ENCODE measurements at places on chromosomes 12 and 14.

GRCh38 chr14:77000340-77001270 is 27.9 kb downstream of the IRF2BPL start:
- no peak for DNase-seq

DNA sequence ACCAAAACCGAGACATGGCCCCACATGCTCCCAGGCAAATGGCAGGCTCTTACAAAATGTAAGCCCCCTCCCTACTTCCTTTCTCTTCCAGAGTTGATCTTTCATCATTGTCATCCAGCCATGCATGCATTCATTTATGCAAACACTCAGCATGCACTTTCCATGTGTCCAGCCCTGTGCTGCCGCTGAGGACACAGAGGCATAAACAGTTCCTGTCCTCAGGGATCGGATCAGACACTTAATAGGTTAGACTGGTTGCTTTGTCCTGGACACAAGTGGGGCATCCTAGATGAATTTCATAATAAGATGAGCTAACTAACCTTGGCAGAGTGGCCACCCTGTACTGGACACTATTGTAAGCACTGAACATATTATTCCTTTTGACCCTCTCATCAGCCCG is 23.1 kb downstream of the PRIMA1 start:
- no peak for DNase-seq

GRCh38 chr14:103343164-103343879 is 9.3 kb downstream of the EIF5 start:
- DNase-seq, result no peak

GRCh38 chr14:70045844-70046535 is 142.8 kb downstream of the SLC8A3 start:
- DNase-seq, result no peak

- DNase-seq, result no peak
Observed at GRCh38 chr12:40769846-40770245, 77.6 kb downstream of the CNTN1 start.

GRCh38 chr14:35335388-35336092 is 43.4 kb downstream of the PSMA6 start:
- no peak for DNase-seq

DNA sequence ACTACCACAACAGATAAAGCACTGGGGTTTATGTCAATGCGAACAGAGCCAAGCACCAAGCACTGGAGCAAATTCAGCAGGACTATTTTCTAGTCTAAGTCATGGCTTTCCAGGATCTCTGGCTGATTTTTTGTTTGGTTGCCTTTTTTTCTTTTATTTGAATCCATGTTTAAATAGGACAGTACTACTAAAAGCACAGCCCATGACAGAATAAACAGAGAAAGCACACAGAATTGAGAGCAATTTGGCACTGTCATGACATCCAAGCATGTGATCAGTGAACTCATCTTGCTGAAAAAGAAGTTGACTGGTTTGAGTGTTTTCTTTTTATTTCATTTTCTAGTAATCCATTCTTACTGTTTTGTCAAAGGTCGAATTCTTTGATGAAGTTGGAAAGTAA is 23.1 kb upstream of the RERG start:
- no peak for DNase-seq
